ENCODE measurements at places on chromosomes 7 and 10. TPM values are rescaled to one million over a fixed set of nuclear protein-coding genes. Genes with fewer than 3 reads are reported as not detected.

GRCh38 chr10:31864834-31865518 lies 63.7 kb downstream of the ARHGAP12 start:
- peaks cover 10% of the 10 kb centered on the region for H3K4me1 ChIP-seq
- peaks cover 13% of the 10 kb centered on the region for H3K27me3 ChIP-seq
- no peaks in the 10 kb centered on the region for H3K36me3 ChIP-seq
- H3K27ac ChIP-seq, result no peak overlapping the region

DNA sequence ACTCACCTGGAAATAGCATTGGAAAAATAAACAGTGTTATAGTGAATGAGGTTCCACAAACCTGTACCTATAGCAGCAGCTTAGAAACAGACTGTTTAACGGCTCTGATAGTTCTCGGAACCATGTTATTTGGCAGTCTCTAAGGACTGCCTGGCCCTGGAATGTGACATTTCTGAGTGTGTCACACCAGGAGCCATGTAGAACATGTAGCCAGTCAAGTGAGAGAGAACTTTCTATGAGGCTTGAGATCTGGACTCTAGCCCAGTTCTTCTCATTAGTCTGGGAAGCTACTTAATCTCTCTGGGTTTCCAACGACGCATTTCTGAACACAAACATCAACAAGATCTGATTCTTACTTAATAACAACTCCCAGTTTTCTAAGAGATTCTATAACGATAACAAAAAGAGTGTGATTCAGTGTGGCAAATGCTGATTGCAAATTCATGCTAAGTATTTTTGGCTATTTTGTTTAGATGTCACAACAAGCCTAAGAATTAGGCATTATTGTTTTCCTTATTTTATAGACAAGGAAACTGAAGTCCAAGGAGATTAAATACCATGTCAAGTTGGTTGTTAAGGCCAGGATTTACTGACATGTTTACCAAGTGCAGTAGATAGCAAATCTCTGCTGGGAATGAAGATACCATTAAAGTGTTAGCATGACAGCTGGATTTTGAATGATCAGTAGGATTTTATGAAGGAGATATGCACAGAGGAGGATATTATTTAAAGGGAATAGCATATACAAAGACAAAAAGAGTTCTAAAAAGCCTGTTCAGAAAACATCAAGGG lies 47.2 kb downstream of the APBB1IP start:
- H3K27ac ChIP-seq, result peak overlapping the region; percentile 45
- DNase-seq, result no peak
- peaks cover 63% of the 10 kb centered on the region for H3K4me1 ChIP-seq
- peaks cover 17% of the 10 kb centered on the region for H3K36me3 ChIP-seq
- no peaks in the 10 kb centered on the region for H3K27me3 ChIP-seq

GRCh38 chr10:130737186-130737585 lies 574.3 kb downstream of the TCERG1L start:
- no peaks in the 10 kb centered on the region for H3K4me1 ChIP-seq
- DNase-seq, result no peak
- H3K27me3 ChIP-seq, result no peaks in the 10 kb centered on the region
- H3K4me3 ChIP-seq, result no peak overlapping the region

GRCh38 chr10:22442063-22442462 lies 96.8 kb downstream of the SPAG6 start:
- H3K4me3 ChIP-seq, result no peak overlapping the region
- no peak for DNase-seq
- no peak overlapping the region for H3K27ac ChIP-seq
- H3K36me3 ChIP-seq, result peaks cover 4% of the 10 kb centered on the region
- peaks cover 17% of the 10 kb centered on the region for H3K4me1 ChIP-seq
- H3K27me3 ChIP-seq, result peaks cover 25% of the 10 kb centered on the region

- no peaks in the 10 kb centered on the region for H3K36me3 ChIP-seq
- no peak for DNase-seq
- H3K4me3 ChIP-seq, result no peak overlapping the region
Observed at GRCh38 chr10:133457100-133457841, 3.5 kb downstream of the SCART1 start.

The TAS2R5 gene
- total RNA-seq, result 0.62 TPM

The AKR1E2 gene
- 10.1 TPM for total RNA-seq

The WDR86 gene
- not detected for total RNA-seq
